ENCODE measurements at places on chromosomes 6 and 20. TPM values are rescaled to one million over a fixed set of nuclear protein-coding genes. Genes with fewer than 3 reads are reported as not detected.

The CCN6 gene
- total RNA-seq: not detected

The TRIM15 gene
- total RNA-seq: 26.8 TPM

The GPR6 gene
- total RNA-seq: not detected

GRCh38 chr20:37353285-37353849 lies 7.4 kb downstream of the SRC start:
- no peak for DNase-seq

The SLCO4A1 gene
- total RNA-seq: 42.9 TPM

The UNC93A gene
- 0.53 TPM for total RNA-seq

The VGLL2 gene
- total RNA-seq: not detected
